ENCODE measurements at places on chromosomes 7 and 10.
A peak's percentile ranks its signal among the peaks of the same experiment; 100 is the strongest.

- no peak for DNase-seq
Observed at GRCh38 chr7:45057878-45058277, 30.9 kb downstream of the NACAD start.

DNA sequence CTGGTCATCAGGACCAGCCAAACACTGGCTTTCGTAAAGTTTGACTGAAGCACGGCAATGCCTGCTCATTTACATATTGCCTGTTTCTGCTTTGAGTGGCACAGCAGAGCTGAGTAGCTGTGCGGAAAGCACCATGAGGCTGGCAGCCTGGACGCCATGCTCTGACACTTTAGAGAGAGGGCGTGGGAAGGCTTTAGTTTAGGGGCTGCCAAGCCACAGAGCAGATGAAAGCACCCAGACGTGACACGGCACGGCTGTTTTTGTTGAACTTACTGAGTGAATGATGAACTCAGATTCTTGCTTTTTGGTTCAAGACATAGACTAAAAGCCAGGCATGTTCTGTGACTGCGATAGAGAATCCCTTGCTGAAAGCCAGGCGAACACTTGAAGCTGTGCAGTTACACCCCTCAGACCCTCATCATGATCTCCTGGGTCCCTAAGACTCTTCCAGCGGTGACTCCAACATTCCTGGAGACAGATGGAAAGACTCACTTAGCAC is 182.1 kb downstream of the ZMYND11 start:
- DNase-seq = peak; percentile 88

DNA sequence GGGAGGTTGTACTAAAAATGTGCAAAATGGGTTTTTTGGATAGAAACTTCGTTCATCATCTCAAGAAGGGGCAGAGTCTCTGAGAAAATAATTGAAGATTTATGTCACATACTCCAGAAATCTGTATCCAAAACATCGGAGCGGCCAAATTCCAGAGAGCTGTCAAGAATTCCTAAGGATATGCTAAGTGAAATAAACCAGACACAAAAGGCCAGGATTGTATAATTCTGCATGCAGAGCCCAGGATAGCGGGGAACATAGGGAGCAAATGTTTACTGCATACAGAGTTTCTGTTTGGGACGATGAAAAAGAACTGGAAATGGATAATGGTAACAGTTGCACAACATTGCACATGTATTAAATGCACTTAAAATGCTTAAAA is 224.2 kb upstream of the AUTS2 start:
- DNase-seq = no peak

- DNase-seq = peak; percentile 81
Observed at GRCh38 chr7:8190119-8190895, 71.7 kb downstream of the ICA1 start.

DNA sequence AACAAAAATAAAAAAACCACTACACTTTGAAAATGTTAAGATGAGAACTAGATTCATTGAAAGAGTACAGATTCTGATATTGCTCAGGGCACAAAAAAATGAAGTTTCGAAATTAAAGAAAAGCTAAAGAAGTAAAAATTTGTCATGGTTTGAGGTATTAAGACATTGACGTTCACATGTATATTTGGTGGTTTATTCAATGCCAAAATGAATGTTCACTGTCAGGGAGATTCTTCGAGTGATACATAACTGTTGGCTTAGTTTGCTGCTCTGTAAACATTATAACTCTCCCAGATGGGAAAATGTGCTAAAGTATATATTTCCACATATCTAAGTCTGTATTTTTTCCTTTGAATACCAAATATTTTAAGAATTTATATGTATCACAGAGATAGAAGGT is 345.0 kb downstream of the SEMA3D start:
- no peak for DNase-seq

- peak; percentile 88 for DNase-seq
Observed at GRCh38 chr10:47364366-47364765, 16.2 kb downstream of the RBP3 start.

GRCh38 chr10:58641095-58641531 is 128.4 kb downstream of the BICC1 start:
- DNase-seq = peak; percentile 93

DNA sequence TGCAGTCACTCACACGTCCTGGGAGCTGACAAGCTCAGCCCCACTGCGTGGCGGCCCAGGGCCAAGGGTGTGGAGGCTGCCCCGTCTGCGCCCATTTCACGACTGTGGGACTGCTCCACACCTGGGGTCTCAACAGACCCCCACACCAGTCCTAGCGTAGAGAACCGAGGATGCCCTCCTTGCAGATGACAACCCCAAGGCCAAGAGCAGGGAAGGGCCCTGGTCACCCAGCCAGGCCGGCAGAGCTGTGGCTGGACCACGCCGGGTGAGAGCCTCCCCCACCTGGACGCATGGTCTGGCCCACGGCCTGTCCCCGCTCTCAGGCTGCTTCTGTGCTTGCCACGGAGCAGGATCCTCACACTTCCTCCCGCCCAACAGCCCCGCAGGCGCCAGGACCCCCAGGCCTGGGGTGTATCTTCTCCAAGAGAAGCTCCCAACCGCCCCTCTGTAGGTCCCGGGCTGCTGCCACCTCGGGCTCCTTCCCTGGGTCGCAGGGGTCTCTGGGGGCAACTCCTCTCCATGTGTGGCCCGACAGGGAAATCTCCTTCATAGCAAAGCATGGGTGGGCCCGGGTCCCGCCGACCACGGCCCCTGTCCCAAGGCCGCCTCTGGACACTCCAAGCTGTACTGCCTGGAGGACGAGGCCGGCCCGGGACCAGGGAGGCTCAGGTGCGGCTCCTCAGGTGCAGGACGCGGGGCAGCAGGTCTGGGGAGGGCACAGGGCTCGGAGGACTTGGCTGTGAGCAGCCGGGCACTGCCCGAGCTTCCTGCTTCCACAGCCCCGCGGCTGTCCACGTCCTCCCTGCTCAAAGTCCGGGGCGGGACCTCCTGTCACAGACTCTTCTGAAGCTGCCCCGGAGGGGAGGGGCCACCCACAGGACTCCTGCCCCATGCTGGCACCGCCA is 88.8 kb downstream of the FOXL3 start:
- DNase-seq = no peak

- no peak for DNase-seq
Observed at GRCh38 chr7:144391014-144391413, 12.5 kb downstream of the NOBOX start.

Data from myocyte (in vitro differentiated cells).